ENCODE measurements at places on chromosomes 3 and 15.
A peak's percentile ranks its signal among the peaks of the same experiment; 100 is the strongest.

GRCh38 chr3:183050706-183051105 is 48.6 kb downstream of the MCCC1 start:
- DNase-seq = no peak

GRCh38 chr15:80458580-80458979 is 54.4 kb downstream of the ARNT2 start:
- no peak for DNase-seq

DNA sequence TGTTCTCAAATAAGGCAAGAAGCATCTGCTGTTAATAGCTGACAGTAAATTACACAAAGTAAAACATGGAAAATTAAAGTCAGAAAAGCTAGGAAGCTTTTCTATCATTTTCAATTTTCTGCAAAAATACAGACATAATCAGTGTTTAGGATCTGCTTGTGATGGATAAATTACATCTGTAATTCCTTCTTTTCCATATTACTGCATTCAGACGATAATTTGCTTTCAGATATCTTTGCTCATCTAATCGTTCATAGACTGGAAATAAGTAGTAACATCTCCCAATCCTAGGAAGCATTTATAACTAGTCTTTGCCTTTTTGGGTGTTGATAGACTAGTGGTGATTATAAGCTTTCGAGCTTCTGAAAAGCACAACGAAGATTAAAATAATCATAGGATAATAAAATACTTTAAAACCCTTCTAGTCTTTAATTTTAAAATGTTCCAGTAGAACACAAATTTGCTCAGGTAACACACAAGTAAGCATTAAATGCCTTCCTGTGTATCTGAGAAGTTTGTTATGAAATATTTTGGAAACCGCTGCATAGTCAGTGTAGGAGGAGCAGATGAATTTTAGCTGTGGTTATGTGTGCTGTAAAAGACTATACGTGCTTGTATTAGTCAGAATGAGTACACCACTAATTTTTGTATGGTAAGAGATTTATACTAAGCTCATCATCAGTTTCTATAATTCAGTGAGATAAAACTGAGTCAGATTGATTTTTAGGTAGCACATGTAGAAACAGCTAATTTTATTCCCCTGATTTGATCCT is 41.0 kb downstream of the MBNL1 start:
- no peak for DNase-seq

DNA sequence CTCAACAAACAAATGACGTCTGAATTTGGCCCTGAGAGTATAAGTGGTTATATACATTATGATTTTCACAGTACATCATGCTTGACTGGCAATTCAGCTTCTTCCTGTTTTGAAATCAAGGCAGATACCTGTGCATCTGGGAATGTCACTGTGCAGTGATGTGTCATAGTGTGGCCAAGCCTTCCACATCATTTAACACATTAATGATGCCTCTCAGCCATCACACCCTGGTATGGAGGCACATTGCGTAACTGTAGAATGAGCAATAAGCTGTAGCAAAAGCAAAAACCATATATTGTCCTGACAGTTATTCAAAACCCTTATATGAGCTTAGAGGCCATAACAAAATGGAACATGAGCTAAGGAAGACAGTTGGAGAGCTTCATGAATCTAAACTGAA is 246.0 kb downstream of the EPHA3 start:
- no peak for DNase-seq

- no peak for DNase-seq
These were observed 169.7 kb upstream of the NR2F2 start for GRCh38 chr15:96160800-96161199.

GRCh38 chr15:85619992-85620689 is 174.6 kb downstream of the KLHL25 start:
- DNase-seq = no peak

- DNase-seq = no peak
These were observed 4.2 kb downstream of the MYO5A start for GRCh38 chr15:52524223-52525136.

GRCh38 chr3:98032265-98032664 is 2.9 kb downstream of the GABRR3 start:
- no peak for DNase-seq

DNA sequence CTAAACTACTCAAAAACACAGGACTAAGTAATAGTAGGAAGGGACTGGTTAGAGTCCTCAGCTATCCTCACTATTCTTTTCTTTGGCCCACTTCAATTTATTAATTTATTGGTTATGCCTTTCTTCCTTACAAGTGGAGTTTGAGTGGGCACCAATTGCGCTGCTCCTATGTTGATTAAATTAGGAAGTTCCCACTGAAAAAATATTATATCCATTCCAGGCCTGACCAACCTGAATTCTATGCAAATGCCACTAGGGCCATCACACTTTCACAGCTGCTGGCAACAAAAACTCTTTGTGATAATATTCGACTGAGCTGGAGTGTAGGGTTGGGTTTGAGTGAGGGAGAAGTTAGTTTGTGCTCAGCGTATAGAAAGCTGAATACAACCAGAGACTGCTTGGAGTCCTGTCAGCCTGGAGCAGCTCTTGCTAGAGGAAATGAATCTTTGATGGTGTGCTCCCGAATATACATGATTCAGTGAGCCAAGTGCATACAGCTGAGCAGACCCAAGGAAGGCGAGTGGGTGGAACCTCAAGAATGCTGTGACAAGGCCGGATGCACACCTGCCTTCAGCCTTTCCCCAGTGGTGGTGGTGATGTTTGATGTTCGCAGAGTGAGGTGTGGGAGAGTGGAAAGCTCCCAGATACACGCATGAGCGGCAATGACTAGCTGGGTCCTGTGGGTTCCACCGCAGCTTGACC is 1.5 kb downstream of the ARHGEF3 start:
- peak; percentile 74 for DNase-seq

GRCh38 chr3:160564258-160564911 is 986 bp downstream of the KPNA4 start:
- DNase-seq = peak; percentile 9

DNA sequence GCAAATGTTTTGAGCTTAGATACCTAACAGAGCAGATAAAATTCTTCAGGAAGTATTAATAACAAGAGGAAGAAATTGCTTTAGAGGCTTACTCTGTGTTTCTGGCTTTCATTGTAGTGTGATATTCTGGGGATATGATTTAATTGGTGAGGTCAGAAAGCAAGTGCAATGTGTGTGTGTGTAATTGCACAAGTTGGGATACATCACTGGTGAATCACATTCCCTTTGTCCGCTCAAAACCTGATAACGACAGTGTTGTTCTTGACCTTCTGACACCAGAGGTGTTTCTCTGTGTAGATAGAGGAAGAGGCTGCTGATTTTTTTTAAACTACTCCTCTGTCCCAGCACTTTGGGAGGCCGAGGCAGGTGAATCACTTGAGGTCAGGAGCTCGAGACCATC is 161.1 kb downstream of the CACNA2D3 start:
- DNase-seq = no peak

- no peak for DNase-seq
These were observed 67.4 kb downstream of the ATP13A5 start for GRCh38 chr3:193310914-193311723.

DNA sequence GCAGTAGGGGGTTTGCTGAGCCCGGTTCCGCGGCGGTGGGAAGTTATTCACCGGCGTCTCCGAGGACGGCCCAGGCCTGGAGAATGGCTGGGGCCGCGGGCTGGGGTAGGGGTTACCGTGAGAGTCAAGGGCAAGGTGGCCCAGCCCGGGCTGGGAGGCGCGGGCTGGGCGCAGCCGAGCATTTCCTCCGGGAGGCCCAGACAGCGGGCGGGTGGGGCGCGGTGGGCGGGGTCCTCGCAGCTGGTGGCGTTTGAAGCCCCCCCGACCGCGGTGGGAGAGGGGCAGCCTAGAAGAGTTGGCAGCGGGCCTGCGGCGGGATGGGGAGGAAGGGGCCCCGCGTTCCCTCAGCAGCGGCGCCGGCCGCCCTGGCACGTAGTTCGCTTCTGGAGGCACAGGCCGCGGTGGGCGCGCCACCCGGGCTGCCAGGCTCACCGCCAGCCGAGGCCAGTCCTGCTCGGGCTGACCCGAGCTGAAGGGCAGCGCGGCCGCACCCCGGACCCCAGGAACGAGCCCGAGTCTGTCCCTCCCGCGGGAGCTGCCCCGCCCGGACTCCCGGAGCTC is 960 bp upstream of the KLF13 start:
- DNase-seq = peak; percentile 40

GRCh38 chr3:51500632-51501131 is 867 bp upstream of the DCAF1 start:
- no peak for DNase-seq

DNA sequence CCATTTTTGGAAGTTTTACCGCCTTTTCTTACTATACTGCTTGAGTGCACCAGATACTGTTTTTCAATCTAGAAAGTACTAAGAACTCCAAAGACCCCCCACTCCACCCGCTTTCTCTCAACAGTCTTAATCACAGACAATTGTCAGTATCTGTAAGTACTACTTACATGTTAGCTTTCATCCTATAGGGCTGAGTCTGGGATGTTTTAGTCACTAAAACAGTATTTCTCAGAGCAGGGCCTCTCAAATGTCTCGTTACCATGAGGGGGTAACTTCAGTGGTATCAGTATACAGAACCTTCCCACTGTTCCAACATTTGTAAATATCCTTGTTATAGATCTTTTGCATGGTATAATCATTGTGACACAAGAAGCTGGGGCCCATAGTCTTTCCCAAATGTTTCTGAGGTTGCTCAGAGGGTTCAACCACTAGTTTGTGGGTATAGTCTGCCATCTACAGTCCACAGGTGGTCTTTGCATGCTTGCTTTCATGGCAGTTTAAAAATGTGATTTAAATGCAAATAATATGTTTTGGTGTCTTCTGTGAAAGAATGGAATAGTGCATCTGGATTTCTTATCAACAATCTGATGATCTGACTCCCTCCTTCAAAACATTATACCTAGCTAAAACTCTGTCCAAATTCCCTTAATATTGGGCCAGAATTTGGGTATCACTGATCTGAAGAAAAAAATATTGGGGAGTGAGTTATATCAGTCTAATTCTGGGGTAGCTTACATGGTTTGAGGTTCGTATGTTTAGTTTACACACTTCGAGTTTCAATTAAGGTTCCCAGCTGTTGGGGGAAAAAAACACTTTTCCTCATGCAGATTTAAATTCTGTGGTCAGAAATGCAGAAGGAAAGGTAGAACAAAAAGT is 18.0 kb upstream of the DNAJC13 start:
- peak; percentile 54 for DNase-seq

- DNase-seq = no peak
These were observed 58.6 kb downstream of the DRD3 start for GRCh38 chr3:114120211-114120610.

GRCh38 chr3:126891791-126892190 is 91.1 kb upstream of the PLXNA1 start:
- no peak for DNase-seq

DNA sequence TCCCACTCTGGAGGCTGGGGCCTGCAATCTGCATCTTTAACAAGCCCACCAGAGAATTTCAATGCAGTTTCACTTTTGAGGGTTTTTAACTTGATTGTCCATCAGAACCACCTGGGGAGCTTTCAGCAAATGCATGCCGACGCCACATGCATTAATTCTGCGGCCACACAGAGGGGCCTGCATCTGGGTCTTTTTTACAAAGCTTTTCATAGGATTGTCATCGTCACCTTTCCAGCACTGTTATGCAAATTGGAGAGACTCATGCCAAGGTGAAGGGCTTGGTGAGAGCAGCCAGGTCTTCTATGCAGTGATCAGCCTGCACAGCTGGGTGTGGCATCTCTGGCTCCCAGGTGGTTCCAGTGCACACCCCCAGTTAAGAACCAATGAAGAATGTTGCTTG is 143.0 kb upstream of the CTDSPL start:
- DNase-seq = no peak

- DNase-seq = peak; percentile 39
These were observed 182.4 kb downstream of the SHQ1 start for GRCh38 chr3:72665701-72666446.

- DNase-seq = peak; percentile 25
These were observed 462 bp downstream of the EDEM1 start for GRCh38 chr3:5187920-5188418.

- no peak for DNase-seq
These were observed 28.3 kb downstream of the LRIG1 start for GRCh38 chr3:66472313-66473134.

- no peak for DNase-seq
These were observed 34.4 kb upstream of the SLC6A1 start for GRCh38 chr3:10957976-10958749.

DNA sequence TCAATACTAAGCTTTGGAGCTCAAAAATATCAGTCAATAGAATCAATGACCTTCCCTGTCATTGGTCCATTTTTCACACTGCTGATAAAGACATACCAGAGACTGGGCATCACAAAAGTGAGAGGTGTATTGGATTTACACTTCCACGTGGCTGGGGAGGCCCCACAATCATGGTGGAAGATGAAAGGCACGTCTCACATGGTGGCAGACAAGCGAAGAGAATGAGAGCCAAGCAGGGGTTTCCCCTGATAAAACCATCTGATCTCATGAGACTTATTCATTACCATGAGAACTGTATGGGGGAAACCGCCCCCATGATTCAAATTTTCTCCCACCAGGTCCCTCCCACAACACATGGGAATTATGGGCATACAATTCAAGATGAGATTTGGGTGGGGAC is 81.9 kb downstream of the ANXA2 start:
- DNase-seq = no peak

GRCh38 chr3:36097209-36097608 is 283.1 kb upstream of the STAC start:
- DNase-seq = no peak

- no peak for DNase-seq
These were observed 18.1 kb upstream of the TRAT1 start for GRCh38 chr3:108804437-108804836.

DNA sequence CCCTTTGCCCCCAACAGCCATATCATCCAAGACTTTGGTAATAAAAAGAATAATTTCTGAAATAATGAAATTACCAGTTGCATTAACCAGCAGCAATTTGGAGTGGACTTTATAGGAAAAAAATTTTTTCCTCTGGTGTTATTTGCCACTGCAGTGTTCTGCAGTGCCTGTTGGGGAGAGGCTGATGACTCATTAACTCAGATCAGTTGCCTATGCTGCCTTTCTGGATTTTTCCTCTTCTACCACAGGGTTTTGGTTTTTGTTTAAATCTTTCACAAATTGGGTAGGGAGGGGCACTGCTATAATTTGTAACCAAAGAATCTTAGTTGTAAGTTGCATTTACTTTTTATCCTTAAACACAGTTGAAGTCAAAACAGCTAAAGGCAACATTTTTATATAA is 22.7 kb downstream of the ATP6V1A start:
- no peak for DNase-seq

DNA sequence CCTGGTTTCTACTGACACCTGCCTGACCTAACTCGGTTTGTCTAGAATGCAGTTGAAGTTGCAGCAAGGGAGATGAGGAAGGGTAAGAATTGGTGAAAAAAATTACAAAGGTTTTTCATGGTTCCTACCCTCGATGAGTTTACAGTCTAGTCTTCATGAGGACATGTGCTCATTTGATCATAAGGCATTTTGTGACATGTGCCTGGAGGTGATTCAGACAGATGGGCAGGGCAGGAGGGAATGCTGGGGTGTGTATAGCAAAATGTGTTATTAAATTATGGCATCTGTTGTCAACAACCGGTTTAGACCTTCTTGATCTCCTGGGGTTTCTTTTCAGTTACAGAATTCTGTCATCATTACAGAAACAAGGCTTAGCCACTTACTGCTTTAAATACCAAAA is 101.2 kb downstream of the CACNA1D start:
- no peak for DNase-seq

Measured in MM.1S (cell line).